ENCODE measurements at places on chromosomes 13 and 19. TPM values are rescaled to one million over a fixed set of nuclear protein-coding genes. Genes with fewer than 3 reads are reported as not detected.

DNA sequence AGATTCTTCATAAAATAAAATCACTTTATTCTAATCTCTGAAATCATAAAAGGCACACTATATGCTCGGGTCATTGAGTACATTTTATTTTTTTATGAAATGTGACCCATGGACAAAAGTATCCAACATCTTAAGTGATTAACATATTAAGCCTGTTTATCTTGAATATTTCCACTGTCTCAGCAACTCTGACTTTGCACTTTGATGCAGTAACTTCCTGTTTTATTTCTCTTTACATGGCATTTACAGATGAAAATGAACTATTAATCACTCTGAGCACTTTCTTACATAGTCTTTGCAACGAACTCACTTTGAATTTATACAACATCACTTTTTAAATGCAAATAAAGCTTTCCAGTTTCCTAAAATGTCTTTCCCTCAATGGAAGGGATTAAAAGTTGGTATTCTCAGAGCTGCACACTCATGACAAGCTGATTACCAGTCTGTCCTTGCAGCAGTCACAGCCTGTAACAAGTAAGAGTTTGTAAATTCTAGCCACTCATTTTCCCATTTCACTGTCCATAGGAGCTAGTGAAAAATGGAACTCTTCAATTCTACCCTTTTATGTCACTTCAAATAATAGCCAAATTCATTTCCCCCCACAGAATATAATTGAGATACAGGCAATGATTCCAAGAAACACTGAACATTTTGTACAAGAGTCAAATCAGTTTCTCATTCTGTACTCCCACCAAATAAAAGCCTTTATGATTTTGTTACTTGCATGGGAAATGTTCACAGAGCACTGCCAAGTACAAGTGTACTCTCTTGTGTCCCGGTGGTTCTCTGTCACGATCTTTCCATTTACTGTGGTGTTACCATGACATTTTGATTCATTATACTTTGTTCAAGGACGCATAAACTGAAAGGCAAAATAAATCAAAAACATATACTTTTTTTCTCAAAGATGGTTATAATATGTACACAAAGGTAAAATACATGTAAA lies 1968.9 kb downstream of the PCDH9 start:
- no peak overlapping the region for H3K27ac ChIP-seq
- no peak for DNase-seq

DNA sequence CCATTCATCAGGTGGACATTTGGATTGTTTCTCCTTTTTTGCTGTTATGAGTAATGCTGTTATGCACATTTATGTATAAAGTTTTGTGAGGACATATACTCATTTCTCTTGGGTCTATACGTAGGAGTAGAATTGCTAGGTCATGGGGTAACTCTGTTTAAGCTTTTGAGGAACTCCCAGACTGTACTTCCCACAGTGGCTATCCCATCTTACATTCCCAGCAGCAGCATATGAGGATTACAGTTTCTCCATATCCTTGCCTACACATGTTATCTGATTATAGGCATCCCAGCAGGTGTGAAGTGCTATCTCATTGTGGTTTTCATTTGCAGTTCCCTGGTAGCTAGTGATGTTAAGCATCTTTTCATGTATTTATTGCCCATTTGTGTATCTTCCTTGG lies 5.9 kb downstream of the ZSCAN22 start:
- peaks cover 22% of the 10 kb centered on the region for H3K36me3 ChIP-seq
- no peak overlapping the region for H3K27ac ChIP-seq
- no peaks in the 10 kb centered on the region for H3K4me1 ChIP-seq
- H3K4me3 ChIP-seq: no peak overlapping the region

Gene SIGLEC6
- 0.48 TPM for total RNA-seq

Gene LYL1
- 6.2 TPM for total RNA-seq

- peaks cover 11% of the 10 kb centered on the region for H3K27me3 ChIP-seq
- H3K4me1 ChIP-seq: peaks cover 55% of the 10 kb centered on the region
- H3K4me3 ChIP-seq: peak within 1 kb of the TSS; percentile 94
- H3K27ac ChIP-seq: peak within 1 kb of the TSS; percentile 84
- peak; percentile 91 for DNase-seq
These were observed at the start of gene PPP5C for GRCh38 chr19:46346821-46347571. TSS of gene PPP5C (plus strand) at chr19:46347087. CDS start at chr19:46347097, 10 bp downstream.

DNA sequence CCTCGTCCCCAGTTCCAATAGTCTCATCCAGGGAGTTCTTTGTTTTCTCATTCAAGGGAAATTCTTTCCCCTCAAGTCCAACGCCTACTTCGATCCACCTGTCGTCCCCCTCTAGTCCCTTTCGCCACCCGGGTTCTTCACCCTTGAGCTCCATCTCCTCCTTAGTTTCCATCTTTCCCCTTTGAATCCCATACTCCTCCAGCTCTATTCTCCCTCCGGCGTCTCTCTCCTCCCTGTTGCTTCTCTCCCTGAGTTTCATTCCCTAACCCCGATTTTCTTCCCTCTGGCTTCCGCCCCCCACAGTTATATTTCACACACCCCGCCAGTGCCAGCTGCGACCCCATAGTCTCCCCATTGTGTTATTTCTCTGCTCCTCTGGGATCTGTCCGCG lies 628 bp upstream of the SLC17A7 start:
- no peak for DNase-seq
- peaks cover 53% of the 10 kb centered on the region for H3K27me3 ChIP-seq
- no peak overlapping the region for H3K27ac ChIP-seq
- H3K36me3 ChIP-seq: peaks cover 16% of the 10 kb centered on the region
- peak overlapping the region; percentile 80 for H3K4me3 ChIP-seq
- H3K4me1 ChIP-seq: peaks cover 47% of the 10 kb centered on the region

DNA sequence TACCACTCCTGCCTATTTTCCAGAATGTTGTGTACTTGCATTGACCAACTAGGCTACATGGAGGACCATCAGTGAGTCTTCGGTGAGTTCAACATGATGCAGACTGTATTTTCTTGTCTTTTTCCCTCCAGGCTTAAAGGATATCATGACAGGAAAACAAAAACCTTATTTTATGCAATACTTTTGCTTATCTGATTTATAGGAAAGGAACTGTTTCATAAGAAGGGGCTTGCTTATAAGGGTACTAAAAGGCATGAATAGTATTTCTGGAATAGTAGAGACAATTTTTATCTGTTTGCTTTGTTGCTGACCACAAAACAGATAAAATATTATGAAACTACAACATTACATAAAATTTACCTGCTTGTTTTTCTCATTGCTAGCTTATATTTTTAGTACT lies 374.7 kb downstream of the KLF5 start:
- H3K4me1 ChIP-seq: no peaks in the 10 kb centered on the region
- H3K27me3 ChIP-seq: peaks cover 4% of the 10 kb centered on the region
- no peak overlapping the region for H3K4me3 ChIP-seq
- H3K27ac ChIP-seq: no peak overlapping the region

Gene GADD45B
- 52.2 TPM for total RNA-seq

DNA sequence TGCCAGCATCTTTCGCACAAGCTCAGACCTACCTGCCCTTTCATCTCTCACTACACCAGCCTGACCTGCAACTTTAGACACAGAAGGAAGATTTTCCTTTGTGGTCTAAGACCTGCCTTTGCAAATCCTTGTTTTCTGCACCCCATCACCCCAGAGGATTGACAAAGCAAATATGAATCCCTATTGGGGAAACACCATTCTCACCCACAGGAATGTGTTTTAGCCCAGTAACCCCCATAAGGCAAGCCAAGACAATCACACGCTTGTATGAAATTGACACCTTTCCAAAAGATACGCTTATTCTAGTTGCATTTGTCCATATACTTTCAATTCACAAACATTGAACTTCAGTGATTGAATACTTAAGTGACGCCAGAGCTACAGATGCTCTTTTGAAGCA lies 55.7 kb downstream of the SPATA13 start:
- H3K4me3 ChIP-seq: no peak overlapping the region
- no peak overlapping the region for H3K27ac ChIP-seq
- DNase-seq: no peak
- H3K4me1 ChIP-seq: peaks cover 27% of the 10 kb centered on the region
- H3K27me3 ChIP-seq: no peaks in the 10 kb centered on the region
- H3K36me3 ChIP-seq: no peaks in the 10 kb centered on the region
